ENCODE measurements at places on chromosomes 4 and X. TPM values are rescaled to one million over a fixed set of nuclear protein-coding genes. Genes with fewer than 3 reads are reported as not detected.

Gene TRPC3
- total RNA-seq = 0.91 TPM

Gene DYNLT3
- total RNA-seq = 27.5 TPM

Gene KLF8
- 0.57 TPM for total RNA-seq

Gene CTAG1A
- not detected for total RNA-seq

Gene SSX2B
- not detected for total RNA-seq

Gene CAPN6
- total RNA-seq = 5.2 TPM

Gene GNRHR
- total RNA-seq = not detected

Gene RBM46
- total RNA-seq = not detected

Gene TBX22
- not detected for total RNA-seq

Gene VCX3A
- total RNA-seq = not detected

Gene PIGA
- 19.4 TPM for total RNA-seq

Gene ARHGAP24
- total RNA-seq = 2.5 TPM

Gene PQBP1
- total RNA-seq = 111 TPM

Gene ATP8A1
- total RNA-seq = 9.3 TPM

Gene SULT1E1
- total RNA-seq = 0.86 TPM

Gene TIMP1
- total RNA-seq = 3.9 TPM

Gene PLAC8
- total RNA-seq = 23.0 TPM

Gene ITIH6
- 0.39 TPM for total RNA-seq

Gene CLDN22
- not detected for total RNA-seq

Gene AWAT2
- not detected for total RNA-seq

Gene CT47B1
- not detected for total RNA-seq

Gene MAGED4B
- not detected for total RNA-seq

Gene PRDM8
- total RNA-seq = not detected

Gene STPG2
- total RNA-seq = not detected

Gene HMGN5
- total RNA-seq = 1.9 TPM

Gene XK
- total RNA-seq = 2.6 TPM

Gene SLIT2
- 0.72 TPM for total RNA-seq

Gene VCX
- not detected for total RNA-seq

Gene EREG
- total RNA-seq = 35.5 TPM
